ENCODE measurements at places on chromosomes 7 and 10. TPM values are rescaled to one million over a fixed set of nuclear protein-coding genes. Genes with fewer than 3 reads are reported as not detected.

DNA sequence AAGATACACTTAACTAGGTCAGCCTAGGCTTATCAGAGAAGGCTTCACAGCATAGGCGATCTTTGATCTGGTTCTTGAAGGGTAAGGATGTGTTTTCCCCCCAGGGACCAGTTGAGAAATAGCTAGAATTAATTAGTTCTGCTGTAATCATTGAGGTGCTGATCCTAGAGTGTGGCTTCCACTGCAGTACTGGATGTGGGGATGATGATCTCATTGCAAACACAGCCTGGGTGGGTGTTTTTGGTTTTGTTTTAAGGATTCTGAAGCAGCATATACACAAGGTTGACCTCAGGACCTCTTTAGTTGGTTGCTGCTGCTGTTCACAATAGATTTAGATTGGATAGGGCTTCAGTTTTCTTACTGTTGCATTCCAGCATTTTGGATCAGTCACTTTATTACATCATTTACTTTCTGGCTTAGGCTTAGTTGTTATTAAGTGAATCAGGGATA lies 159.7 kb downstream of the AUTS2 start:
- H3K36me3 ChIP-seq, result no peaks in the 10 kb centered on the region
- no peak overlapping the region for H3K27ac ChIP-seq
- no peak for DNase-seq
- peaks cover under 1% of the 10 kb centered on the region for H3K4me1 ChIP-seq
- H3K27me3 ChIP-seq, result no peaks in the 10 kb centered on the region

- H3K27me3 ChIP-seq, result no peaks in the 10 kb centered on the region
- DNase-seq, result no peak
- H3K27ac ChIP-seq, result no peak overlapping the region
Observed at GRCh38 chr7:91347290-91347689, 83.1 kb downstream of the FZD1 start.

DNA sequence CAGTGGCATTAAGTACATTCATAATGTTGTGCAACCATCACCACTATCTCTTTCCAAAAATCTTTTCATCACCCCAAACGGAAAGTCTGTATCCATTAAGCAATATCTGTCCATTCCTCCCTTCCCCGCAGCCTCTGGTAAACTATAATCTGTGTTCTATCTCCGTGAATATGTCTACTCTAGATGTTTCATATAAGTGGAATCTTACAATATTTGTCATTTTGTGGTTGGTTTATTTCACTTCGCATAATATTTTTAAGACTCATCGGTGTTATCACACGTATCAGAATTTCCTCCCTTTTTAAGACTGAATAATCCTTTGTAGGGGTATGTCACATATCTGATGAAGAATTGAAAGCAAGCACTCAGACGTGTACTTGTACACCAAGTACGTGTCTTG lies 86.0 kb upstream of the FGFR2 start:
- no peaks in the 10 kb centered on the region for H3K27me3 ChIP-seq
- no peaks in the 10 kb centered on the region for H3K36me3 ChIP-seq
- peaks cover 3% of the 10 kb centered on the region for H3K4me1 ChIP-seq

- peak; percentile 78 for DNase-seq
- no peaks in the 10 kb centered on the region for H3K27me3 ChIP-seq
- no peak overlapping the region for H3K27ac ChIP-seq
- H3K36me3 ChIP-seq, result no peaks in the 10 kb centered on the region
- peaks cover 17% of the 10 kb centered on the region for H3K4me1 ChIP-seq
Observed at GRCh38 chr7:1459512-1459892, 232 bp upstream of the MICALL2 start.

- H3K36me3 ChIP-seq, result no peaks in the 10 kb centered on the region
- H3K27ac ChIP-seq, result no peak overlapping the region
- H3K27me3 ChIP-seq, result no peaks in the 10 kb centered on the region
- DNase-seq, result no peak
- H3K4me3 ChIP-seq, result no peak overlapping the region
- H3K4me1 ChIP-seq, result no peaks in the 10 kb centered on the region
Observed at GRCh38 chr7:30791114-30791513, 19.9 kb downstream of the MINDY4 start.

Gene CYP26C1
- 0.08 TPM for total RNA-seq
